Lower lobe of right lung (tissue), 2 donors: ENCODE measurements at places on chromosomes 3 and 15. TPM values are rescaled to one million over a fixed set of nuclear protein-coding genes. Genes with fewer than 3 reads are reported as not detected.

Gene ILDR1
- 8.3 TPM for total RNA-seq

Gene PLCL2
- total RNA-seq = 12.1 TPM

Gene ADAMTS17
- total RNA-seq = 3.0 TPM

Gene GXYLT2
- total RNA-seq = 6.7 TPM

Gene LRRFIP2
- 44.4 TPM for total RNA-seq

Gene BTLA
- 0.86 TPM for total RNA-seq

Gene PLIN1
- total RNA-seq = 1.3 TPM

Gene TIPARP
- 58.0 TPM for total RNA-seq

Gene RLBP1
- total RNA-seq = not detected

Gene VGLL3
- total RNA-seq = 40.2 TPM

Gene CELF6
- total RNA-seq = 5.7 TPM

Gene ROBO1
- 14.8 TPM for total RNA-seq

Gene FBXL22
- 1.4 TPM for total RNA-seq

Gene AP4E1
- total RNA-seq = 11.3 TPM

Gene SSUH2
- not detected for total RNA-seq

Gene ITPR1
- 69.1 TPM for total RNA-seq

Gene MAGI1
- total RNA-seq = 35.5 TPM

Gene SFMBT1
- total RNA-seq = 17.3 TPM

Gene KCTD6
- total RNA-seq = 8.2 TPM

Gene GOLGA8J
- total RNA-seq = 0.59 TPM

Gene WNT5A
- total RNA-seq = 27.2 TPM

Gene GCNT3
- 0.68 TPM for total RNA-seq

Gene ZNF860
- 1.6 TPM for total RNA-seq

Gene P2RY1
- total RNA-seq = 19.8 TPM

Gene SEMA3G
- total RNA-seq = 23.6 TPM

Gene SUCNR1
- total RNA-seq = 2.7 TPM

Gene SOX14
- total RNA-seq = not detected

Gene ITGA11
- total RNA-seq = 2.7 TPM

Gene KIF23
- total RNA-seq = 1.3 TPM

Gene CLRN1
- not detected for total RNA-seq

Gene EXD1
- not detected for total RNA-seq

Gene CNTN3
- 1.9 TPM for total RNA-seq

Gene CACNA1D
- 33.6 TPM for total RNA-seq

Gene SLC38A3
- not detected for total RNA-seq

Gene IL16
- 34.6 TPM for total RNA-seq

Gene PLSCR1
- 194 TPM for total RNA-seq
